ENCODE measurements at places on chromosomes 2 and 18. TPM values are rescaled to one million over a fixed set of nuclear protein-coding genes. Genes with fewer than 3 reads are reported as not detected.

GRCh38 chr2:18132697-18133096, 254.2 kb downstream of the KCNS3 start:
- no peak for DNase-seq

IL36RN gene
- total RNA-seq: not detected

TUBA3E gene
- total RNA-seq: not detected

SERPINB3 gene
- total RNA-seq: not detected

- DNase-seq: no peak
Observed at GRCh38 chr2:171330155-171330956, 103.4 kb downstream of the METTL8 start.

- no peak for DNase-seq
Observed at GRCh38 chr18:7844418-7844817, 277.3 kb downstream of the PTPRM start.

DNA sequence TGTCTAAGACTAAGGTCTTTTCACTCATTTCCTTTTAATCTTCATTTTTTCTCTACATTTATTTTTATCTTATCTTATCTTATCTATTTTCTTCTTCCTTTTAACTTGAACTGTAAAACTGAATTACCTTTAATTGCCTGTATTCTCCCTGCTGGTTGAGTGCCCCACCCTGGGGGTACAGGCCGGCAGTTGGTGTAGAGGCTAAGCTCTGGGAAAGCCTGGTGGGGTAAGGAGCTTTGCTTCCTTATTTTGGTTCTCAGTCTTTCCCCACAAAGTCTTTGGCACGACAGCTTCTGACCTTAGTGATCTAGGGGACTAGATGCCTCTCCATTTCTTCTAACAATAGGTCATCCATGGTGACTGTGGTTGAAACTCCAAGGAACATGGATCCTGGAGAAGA, 26.8 kb upstream of the HAAO start:
- no peak for DNase-seq

SNTG2 gene
- total RNA-seq: 7.1 TPM

NT5C1B gene
- total RNA-seq: 0.13 TPM

DNA sequence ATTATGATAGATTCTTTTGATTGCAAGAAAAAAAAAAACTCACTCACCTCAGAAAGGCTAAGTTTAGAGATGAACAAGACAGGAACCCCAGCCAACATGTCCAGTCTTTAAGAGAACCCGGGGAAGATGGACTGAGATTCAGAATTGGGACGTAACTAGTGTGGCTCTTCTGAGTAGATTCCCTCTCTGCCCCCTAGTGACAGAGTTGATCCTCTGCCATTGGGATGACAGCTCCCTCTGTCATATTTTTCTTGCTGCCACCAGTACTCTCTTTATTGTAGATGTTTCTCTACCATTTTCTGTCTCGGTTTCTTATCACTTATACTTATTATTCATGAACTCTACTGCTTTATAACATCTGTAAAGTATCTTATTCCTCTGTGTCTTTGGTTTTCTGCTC, 77.7 kb downstream of the GULP1 start:
- DNase-seq: peak; percentile 24

SDC1 gene
- 28.0 TPM for total RNA-seq

DNA sequence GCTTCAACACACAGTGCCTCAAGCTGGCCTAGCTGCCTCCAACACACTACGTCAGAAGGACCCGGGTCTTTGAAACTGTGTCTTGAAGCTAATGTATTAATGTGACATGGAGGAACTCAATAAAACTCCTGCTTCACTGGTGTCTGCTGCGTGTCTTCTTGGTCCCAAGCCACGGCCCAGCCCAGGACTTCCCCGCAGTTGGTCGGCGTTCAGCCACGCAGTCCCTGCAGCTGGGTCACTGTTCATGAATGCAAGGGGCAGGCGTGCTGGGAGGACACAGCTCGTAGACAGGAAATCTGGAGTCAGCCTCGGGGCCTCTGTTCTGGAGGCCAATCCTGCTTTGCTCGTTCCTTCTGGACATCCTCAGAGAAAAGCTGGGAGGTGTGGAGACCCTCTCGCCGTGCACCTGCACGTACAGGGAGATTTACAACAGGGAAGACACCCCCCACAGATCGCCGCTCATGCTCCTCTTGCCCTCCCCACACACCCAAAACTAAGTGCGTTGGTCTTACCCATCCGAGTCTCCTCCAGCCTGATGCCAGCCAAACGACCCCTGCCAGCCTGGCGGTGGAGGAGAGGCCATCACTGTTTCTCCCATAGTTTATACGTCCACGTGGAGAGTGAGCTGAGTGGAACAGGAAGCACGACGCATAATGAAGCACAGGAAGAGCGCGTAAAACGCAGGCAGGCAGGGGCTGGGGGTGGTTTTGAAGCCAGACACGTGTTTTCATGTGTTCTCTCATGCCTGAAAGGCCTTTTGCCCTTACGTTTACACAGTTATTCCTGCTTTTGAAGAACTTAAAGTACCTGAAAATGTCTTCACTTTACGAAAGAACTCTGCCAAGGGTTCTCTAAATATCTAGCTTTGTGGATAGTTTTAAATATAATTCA, 39.7 kb downstream of the ADI1 start:
- no peak for DNase-seq
